ENCODE measurements at places on chromosomes 13 and 19.

GRCh38 chr19:14515501-14516047 lies 2.6 kb downstream of the DNAJB1 start:
- no peak for DNase-seq

- DNase-seq: no peak
Measured at GRCh38 chr13:19345158-19345557, 163.5 kb upstream of the TUBA3C start.

- no peak for DNase-seq
Measured at GRCh38 chr13:23709536-23709935, 139.3 kb downstream of the TNFRSF19 start.

DNA sequence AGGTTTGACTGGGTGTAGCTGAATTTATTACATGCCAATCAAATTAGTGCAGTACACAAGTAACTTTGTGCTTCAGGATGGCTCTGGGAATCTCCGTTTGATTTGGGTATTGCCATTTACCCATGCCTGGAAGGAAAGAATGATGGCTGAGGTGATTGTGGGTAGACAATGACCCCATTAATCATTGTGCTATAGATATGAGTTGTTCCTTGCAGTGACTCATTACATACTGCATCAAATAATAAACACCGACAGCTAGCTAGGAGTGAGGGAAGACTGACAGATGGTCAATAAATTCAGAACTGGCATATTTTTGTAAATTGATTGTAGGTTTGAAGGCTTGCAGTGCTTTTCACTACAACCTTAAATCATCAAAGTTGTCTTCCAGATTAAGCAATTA lies 1069.5 kb downstream of the DIAPH3 start:
- DNase-seq: no peak

GRCh38 chr19:10566658-10567410 lies 1.0 kb upstream of the KRI1 start:
- no peak for DNase-seq

DNA sequence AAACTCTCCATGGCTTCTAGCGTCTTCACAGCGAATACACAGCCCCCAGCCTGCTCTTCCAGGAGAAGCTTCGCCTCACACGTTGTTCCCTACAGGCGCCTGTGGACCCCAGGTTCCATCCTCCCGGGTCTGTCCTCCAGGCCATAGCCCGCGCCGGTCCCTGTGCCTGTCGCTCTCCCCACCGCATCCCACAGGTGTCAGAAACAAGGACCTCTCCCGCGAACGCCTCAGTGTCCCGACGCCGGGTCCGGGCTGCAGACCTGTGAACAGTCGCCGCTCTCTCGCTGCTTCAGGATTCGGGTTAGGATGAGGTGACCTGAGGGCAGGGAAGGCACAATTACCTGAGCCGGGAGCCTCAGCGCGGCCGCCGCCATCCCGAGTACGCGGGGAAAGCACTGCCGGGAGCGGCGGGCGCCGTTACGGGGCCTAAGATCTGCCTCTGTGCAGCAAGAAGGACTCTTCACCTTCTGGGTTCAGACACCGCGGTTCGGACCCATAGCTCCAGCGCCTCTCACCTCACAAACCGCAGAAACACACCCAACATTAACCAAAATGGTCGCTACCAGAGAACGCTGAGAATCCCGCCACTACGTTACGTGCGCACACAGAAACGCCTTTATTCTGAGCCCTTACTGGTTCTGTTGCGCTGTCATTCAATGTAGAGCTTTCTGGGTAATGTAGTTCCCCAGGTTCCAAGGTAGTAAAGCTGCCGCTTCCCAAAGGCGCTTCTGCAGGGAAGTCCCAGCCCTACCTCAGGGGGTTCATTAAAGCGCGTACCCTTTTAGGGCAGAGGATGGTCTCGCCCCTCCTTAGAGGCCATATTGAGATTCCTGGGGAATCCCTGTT lies at the start of gene ZNF418:
TSS of gene ZNF418 (minus strand) at position 583 of the 846 bp plus-strand sequence. CDS start 1,580 bp downstream, outside the sequence.
- no peak for DNase-seq

- DNase-seq: no peak
Measured at GRCh38 chr13:98979012-98979660, 1.3 kb upstream of the DOCK9 start.

- DNase-seq: no peak
Measured at GRCh38 chr13:38707460-38707859, 20.6 kb downstream of the FREM2 start.

- DNase-seq: no peak
Measured at GRCh38 chr13:22506096-22506691, 674.6 kb upstream of the SGCG start.

GRCh38 chr13:39322836-39323585 lies 280.0 kb downstream of the LHFPL6 start:
- no peak for DNase-seq

GRCh38 chr19:33064792-33065550 lies at the start of gene RHPN2:
Gene RHPN2 (minus strand): TSS chr19:33064888. CDS start chr19:33064852, 36 bp downstream.
- peak; percentile 26 for DNase-seq

GRCh38 chr19:36058481-36059179 lies 3.9 kb downstream of the WDR62 start:
- DNase-seq: no peak

- no peak for DNase-seq
Measured at GRCh38 chr19:33668968-33669367, 47.2 kb downstream of the CHST8 start.

DNA sequence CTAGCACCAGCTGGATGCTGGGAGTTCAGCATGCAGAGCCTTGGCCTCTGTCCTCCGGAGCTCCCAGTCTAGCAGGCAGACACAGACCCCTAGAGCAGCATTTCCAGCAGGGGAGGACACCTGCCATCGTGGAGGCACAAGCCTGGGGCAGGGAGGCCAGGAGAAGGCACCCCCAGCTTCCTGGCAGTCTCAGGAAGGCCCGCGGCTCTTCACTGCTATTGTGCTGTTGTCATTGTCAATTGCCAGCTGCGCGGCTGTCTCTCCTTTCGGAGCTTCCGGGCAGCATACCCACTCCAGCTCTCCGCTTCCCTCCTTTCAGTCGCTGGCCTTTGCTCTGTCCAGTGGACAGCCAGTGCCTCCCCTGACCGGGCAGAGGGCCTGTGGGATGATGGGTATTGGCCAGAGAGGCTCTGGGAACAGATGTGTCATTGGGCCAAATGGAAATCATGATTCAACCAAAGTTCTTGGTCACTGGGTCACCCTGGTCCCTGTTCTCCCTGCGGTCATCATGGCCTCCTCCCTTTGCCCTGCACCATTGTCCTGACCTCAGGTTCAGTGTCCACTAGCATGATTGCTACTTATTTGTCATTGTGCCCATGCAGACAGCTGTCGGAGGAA lies 93.0 kb downstream of the SLC7A1 start:
- DNase-seq: no peak

DNA sequence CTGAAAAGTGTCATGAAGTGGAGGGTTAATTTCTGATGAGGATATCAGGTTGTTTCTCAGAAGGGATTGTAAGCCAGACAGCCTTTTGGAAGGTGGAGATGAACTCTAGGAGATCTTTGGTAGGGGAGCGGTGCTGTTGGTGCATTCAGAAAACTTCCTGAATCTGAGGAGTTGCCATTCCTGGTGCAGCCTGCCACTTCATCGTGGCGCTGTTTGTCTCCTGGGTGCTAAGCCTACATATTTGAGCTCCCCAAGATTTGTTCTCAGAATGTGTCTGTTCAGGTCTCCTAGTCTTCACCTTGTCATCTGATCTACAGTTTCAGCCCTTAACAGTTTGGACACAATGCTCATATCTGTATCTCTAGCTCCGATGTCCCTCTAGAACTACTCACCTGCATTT lies 285.6 kb downstream of the MTUS2 start:
- no peak for DNase-seq

DNA sequence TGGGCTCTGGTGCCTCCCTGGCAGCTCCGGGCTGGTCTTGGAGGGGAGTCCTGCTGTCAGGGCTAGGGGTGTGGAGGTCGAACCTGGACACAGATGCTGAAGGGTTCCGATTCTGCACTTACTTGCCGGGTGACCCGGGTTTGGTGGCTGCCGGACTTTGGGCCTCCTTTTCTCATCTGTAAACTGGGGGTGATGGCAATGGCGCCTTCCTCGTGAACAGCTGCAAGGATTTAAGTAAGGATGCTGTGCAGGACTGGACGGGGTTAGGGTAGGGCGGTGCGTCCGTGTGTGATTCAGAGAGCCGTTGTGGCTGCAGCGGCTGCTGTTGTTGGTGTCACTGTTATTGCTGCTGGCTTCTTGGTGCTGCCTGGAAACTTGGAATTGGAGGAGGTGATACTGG lies 2.4 kb downstream of the HPN start:
- DNase-seq: no peak

GRCh38 chr13:65090186-65090585 lies 2139.9 kb downstream of the PCDH9 start:
- no peak for DNase-seq

- no peak for DNase-seq
Measured at GRCh38 chr19:50555450-50556281, 12.6 kb downstream of the LRRC4B start.

DNA sequence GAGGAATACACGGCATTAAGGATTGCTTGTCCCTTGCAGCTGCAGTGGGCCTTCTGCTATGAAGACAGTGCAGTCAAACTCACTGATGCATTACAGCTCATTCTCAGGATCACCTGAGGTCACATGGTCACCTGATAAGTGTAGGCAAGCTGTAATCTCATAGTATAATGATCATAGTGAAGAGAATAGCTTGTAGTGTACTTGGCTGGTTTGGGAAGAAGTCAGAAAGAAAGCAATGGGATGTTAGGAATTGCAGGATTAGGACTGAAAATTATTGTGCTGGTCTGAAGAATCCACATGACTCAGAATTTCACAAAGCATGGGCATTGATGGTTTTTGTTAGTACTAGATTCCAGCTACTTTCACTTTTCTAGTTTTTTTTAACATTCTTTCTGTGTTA lies 76.7 kb downstream of the MBNL2 start:
- no peak for DNase-seq

- DNase-seq: no peak
Measured at GRCh38 chr13:43036351-43037250, 13.2 kb downstream of the DNAJC15 start.

- DNase-seq: no peak
Measured at GRCh38 chr19:35478794-35479677, 11.2 kb downstream of the KRTDAP start.

DNA sequence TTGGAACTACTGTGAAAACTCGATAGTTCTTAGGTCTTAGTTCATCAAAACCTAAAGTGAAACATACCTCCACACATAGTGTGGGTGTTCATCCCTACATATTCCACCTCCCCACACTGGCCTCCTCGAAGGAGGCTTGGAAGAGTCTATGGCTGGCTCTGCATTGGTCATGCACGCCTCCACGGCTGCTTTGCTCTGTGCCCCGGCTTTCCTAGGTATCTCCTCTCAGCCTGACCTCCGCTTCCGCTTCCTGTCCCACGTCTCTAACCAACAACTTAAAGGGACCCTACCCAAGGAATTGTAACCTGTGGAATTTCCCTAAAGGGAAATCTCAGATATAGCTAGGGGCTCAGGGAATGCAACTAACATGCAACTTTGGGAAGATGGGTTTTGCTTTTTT lies 79.7 kb upstream of the MBNL2 start:
- no peak for DNase-seq

DNA sequence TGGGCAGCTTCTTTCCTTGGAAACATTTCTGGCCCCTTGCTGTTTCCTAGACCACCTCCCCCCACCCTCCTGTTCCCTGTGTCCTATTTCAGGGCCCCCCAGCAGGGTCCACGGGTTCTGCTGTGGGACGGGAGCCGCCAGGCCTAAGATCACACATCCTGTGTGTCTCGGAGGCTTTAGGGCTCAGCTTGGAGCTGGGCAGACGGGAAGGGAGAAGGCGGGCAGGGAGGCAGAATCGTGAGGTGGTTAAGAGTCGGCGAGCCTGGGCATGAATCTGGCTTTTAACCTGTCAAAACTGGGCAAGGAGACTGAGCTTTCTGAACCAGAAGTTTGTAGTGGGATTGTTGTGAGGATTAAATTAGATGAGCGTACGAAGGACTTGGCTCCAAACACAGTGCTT lies 4.8 kb downstream of the KCNC3 start:
- no peak for DNase-seq

GRCh38 chr13:21364916-21365315 lies 94.2 kb downstream of the ZDHHC20 start:
- DNase-seq: no peak

DNA sequence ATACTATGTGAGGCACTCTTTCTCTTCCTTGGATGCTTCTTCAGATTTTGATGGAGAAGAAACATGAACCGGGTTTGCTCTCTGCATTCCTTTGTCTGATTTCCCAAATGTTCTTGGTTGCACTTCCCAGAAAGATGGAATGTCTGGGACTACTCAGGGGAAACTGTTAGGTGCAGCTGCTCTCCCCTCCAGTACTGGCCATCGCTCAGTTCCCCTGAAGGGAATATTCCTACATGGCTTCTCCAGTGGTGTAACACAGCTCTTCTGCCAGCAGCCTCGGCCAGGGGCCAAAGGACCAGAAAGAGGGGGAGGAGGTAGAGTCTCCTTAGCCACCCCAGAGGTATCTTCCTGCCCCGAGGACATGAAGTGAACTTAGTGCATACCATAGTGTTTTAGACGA lies 33.5 kb upstream of the SPRY2 start:
- no peak for DNase-seq

DNA sequence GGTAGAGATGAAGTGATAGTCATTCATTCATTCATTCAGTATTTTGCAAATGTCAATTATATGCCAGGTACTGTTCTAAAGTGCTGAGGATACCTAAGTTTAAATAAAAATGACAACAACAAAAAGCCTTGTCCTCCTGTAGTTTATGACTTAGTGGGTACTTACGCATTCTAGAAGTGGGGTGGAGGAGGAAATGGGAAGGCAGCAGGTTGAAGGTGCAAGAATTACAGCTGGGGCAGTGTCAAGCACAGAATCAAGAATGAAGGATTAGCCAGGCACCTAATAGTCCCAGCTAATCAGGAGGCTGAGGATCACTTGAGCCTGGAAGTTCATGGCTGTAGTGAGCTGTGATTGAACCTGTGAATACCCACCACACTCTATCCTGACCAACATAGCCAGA lies 90.7 kb upstream of the STARD13 start:
- no peak for DNase-seq

DNA sequence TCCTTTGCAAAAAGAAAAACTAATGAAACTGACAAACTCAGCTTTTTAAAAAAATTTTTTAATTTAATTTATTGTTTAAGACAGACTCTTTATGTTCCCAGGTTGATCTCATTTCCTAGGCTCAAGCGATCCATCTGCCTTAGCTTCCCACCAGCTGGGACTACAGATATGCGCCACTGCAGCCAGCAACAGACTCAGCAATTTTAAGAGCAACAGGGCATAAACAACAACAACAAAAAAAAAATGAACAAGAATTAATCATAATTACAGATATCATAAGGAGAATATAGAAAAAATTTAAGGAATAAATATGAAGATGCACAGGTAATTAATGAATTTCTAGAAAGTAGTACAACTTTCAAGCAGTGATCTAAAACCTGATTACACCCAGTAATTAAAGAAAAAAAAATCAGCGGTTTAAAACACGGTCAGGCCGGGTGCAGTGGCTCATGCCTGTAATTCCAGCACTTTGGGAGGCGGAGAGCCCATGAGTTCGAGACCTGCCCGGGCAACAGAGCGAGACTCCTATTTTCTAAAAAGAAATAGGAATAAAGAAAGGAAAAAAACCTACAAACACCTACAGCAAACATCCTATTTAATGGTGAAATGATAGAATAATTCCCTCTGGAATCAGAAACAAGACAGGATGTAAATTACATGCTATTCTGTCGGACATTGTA lies 1.4 kb downstream of the ZNF699 start:
- no peak for DNase-seq

GRCh38 chr19:6252066-6252465 lies 27.7 kb downstream of the MLLT1 start:
- DNase-seq: no peak

GRCh38 chr13:93559718-93560117 lies 333.1 kb downstream of the GPC6 start:
- no peak for DNase-seq
